ENCODE measurements at places on chromosomes 1 and 21.

GRCh38 chr1:2300851-2301606, 72.9 kb downstream of the SKI start:
- DNase-seq: peak; percentile 81

DNA sequence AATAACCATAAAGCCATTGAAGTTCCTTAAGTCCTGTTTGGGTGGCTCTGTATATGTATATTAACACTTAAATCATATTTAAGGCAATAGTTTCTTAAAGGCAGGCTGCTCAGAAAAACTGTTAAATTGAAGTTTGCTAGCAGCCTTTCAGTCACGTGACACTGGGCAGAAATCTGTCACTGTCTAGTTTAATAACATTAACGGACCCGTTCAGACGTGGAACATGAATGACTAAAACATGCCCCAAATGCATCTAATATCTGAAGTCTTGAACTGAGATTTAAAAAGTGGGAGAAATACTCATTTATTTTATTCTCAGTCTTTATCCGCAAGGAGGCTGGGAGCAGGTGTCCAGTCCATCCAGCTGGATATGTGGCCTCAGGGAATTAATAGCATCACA, 3.3 kb upstream of the SPATA1 start:
- DNase-seq: no peak

DNA sequence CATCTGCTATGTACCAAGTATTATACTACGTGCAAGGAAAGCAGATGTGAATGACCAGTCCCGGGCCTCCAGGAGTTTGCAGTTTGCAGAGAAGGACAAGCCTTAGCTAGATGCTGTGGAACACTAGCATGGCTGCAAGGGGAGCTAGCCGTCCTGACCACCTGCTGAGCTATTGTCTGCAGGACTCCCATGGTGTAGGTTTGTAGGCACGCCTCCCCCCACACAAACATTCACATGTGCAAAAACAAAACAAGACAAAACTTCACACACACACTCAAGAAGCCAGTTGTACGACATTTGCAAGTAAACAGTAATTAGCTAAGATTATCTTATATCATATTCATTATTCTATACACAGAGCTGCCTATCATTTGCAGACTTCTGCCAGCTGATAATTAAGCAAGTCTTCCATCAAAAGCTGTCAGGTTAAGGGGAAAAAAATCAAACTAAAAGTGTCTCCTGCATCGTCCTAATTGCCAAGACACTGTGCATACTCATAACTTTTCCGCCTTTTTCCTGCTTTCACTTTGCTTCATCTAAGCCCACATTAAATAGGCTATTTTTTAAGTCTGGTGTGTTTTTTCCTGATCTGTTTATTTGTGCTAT, 10.7 kb upstream of the HNRNPU start:
- DNase-seq: no peak

- DNase-seq: no peak
Measured at GRCh38 chr1:166875302-166875733, 746 bp downstream of the TADA1 start.

GRCh38 chr1:192904438-192904895, 95.6 kb downstream of the RGS2 start:
- DNase-seq: no peak

DNA sequence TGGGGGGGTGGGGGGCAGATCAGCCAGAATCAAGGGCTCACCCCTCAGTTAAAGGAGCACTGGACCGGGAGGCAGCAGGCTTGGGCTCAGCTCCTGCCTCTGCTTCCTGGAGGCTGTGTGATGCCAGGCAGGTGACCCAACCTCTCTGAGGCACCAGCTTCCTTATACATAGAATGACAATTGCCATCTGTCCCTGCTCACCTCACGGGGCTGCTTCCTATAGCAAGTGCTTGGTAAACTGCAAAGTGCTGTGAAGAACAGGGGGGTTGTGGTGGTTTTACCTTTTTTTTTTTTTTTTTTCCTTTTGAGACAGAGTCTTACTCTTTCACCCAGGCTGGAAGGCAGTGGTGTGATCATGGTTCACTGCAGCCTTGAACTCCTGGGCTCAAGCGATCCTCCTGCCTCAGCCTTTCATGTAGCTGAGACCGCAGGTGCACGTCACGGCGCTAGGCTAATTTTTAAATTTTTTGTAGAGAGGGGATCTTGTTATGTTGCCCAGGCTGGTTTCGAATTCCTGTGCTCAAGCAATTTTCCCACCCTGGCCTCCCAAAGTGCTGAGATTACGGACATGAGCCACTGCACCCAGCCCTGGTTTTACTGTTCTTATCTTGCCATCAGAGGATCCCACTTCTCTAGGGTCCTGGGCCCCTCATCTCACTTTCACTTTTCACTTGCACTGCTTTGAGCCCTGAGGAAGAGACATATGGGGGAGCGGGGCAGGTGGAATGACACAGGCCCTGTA, 11.6 kb downstream of the KCNQ4 start:
- DNase-seq: no peak

- DNase-seq: no peak
Measured at GRCh38 chr1:96416701-96417444, 304.7 kb upstream of the PTBP2 start.

- no peak for DNase-seq
Measured at GRCh38 chr1:76494807-76495206, 372.5 kb upstream of the ST6GALNAC5 start.

Data from activated T-helper 1 cell treated with anti-CD3 and anti-CD28 coated beads, Interleukin-2, amount 50 U/mL, for 16 hours (primary cell).